ENCODE measurements at places on chromosomes 2 and 18.

DNA sequence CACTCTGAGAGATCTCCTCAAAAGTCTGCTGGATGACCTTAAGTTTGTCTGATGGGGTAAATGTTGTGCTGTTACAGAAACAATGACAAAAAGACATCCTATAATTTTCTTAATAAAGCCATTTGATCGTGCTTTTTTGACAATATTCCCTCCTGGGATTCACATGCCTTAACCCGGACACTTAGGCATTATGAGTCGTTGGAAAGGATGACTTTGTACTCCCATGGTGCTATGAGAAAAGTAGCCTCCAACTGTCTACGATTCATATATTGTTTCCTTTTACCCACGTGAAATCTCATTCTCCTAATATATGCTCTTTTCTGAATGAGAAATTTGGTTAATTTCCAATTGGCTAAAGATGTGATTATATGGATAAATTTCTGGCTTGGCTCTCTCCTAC, 6.1 kb upstream of the MPP4 start:
- no peak for DNase-seq

GRCh38 chr2:45654250-45654649, 2.8 kb downstream of the PRKCE start:
- no peak for DNase-seq

GRCh38 chr2:133748007-133748700, 179.9 kb upstream of the NCKAP5 start:
- DNase-seq = no peak

- no peak for DNase-seq
Observed at GRCh38 chr2:6181926-6182325, 489.7 kb downstream of the SOX11 start.

DNA sequence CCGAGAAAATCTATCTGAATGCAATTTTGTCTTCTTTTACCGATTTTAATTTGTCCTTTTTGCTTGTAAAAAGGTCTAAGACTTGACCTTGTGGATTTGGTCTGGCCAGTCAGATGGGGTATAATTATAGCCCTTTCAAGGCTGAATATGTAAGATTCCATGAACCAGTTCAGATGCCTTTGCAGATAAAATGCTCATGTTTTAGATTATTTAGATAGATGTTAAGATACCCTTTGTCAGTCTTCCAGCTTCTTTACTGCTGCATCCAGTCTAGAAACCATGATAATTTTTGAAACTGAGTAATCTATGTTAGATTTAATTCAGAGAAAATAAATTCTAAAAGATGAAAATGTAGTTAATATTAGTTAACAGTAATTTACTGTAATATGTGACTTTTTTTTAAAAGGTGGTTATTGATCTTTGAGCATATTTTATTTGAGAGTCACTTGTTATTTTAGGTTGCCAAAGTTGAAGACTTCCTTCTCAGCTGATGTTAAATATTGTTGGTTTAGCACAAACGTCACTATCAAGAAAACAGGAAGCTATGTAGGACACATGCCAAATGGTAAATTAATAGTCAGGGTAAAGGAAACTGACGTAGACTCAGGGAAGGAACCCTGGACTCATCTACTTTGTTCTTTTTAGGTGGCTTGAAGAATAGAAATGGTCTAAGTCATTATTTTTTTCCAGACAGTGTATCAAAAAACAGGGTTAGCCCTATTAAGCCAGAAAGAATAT, 29.8 kb downstream of the BABAM2 start:
- no peak for DNase-seq

- DNase-seq = no peak
Observed at GRCh38 chr2:234133004-234133403, 82.5 kb downstream of the SPP2 start.

DNA sequence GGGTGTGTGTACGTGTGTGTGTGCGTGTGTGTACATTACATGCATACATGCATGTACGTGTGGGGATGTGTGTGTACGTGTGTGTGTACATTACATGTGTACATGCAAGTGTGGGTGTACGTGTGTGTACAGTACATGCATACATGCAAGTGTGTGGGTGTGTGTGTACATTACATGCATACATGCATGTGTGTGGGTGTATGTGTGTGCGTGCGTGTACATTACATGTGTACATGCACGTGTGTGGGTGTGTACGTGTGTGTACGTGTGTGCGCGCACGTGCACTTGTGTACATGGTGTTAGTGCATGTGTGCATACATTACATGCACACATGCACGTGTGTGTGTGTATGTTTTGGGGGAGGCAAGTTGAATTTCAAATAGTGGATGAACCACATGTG, 300.6 kb downstream of the CELF4 start:
- DNase-seq = no peak

GRCh38 chr2:33051586-33052360, 105.0 kb downstream of the LTBP1 start:
- DNase-seq = no peak

DNA sequence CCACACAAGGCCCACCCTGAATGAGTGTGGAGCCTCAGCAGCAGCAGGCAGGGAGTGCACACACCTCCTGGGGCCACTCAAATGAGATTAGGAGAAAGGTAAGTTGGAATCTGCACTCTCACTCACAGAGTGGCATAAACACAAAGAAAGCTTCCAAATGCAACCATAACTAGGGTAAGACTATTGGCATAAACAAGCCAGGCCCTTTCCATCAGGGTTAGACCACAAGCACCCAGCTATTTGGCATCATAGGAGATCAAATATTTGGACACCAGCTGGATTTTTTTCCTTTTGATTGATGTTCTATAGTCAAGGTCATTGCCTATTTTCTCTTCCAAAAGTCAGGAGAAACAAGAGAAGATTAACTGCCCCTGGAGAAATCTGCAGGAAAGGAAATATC, 471.5 kb downstream of the TXNL1 start:
- DNase-seq = no peak

DNA sequence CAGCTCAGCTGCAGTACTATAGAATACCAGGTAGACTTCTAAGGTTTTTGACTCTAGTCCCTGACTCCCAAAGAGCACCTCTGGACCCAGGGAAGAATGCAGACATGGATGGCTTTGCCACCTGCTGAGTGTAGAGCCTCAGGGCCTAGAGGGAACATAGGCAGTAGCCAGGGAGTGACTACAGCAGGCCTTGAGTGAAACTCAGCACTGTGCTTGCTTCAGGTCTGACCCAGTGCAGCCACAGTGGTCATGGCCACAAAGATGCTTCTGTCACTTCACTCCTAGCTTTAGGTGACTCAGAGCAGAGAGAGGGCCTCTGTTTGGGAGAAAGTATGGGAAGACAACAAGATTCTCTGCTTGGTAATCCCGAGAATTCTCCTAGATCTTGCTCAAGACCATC, 162.2 kb upstream of the ITGA4 start:
- DNase-seq = no peak

- DNase-seq = no peak
Observed at GRCh38 chr18:62450175-62450545, 72.7 kb upstream of the ZCCHC2 start.

DNA sequence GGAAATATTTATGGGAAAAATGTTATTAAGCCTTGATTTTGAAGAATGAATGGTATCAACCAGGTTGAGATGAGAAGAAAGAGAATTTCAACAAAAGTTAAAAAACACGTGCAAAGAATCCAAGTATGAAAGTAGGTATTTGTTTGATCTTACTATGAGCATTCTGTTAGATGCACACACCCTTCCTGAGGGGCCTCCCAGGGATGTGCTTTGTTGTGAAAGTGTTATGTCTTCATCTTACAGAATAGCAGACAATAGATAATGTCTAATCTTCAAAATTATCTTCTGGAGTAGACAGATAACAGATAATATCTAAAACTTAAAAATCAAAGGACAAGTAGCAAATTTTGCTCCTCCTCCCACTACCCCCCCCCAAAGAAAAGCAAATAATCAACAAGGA, 155.2 kb upstream of the COL3A1 start:
- DNase-seq = no peak

DNA sequence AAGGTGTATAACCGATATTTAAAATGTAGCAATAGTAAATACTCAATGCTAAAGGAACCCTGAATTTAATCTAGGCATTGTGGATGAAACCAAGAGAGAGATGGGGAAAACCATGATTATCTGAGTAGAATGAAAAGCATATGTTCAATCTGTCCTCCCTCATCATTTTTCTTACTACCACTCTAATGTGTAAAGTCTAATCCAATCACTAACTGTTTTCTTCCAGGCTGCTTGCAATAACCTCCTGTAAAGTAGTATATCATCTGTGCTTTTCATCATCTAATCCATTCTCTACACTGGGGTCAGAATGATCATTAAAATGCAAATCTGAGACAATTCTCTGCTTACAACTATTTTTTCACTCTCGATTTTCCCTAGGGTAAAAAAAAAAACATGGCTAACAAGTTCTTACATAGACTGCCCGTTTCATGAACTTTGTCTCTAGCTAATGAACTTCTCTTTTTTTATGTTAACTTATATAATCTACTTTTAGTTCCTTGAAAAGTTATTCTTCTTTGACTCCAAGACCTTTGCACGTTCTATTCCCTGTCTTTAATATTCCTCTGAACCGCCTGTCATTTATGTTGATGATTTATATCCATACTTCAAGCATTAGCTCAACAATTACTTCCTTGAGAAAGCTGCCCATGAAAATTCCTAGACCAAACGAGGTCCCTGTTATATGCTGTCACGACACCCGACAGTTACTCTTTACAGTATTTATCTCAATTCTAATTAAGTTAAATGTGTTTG, 94.7 kb upstream of the SLC8A1 start:
- no peak for DNase-seq

DNA sequence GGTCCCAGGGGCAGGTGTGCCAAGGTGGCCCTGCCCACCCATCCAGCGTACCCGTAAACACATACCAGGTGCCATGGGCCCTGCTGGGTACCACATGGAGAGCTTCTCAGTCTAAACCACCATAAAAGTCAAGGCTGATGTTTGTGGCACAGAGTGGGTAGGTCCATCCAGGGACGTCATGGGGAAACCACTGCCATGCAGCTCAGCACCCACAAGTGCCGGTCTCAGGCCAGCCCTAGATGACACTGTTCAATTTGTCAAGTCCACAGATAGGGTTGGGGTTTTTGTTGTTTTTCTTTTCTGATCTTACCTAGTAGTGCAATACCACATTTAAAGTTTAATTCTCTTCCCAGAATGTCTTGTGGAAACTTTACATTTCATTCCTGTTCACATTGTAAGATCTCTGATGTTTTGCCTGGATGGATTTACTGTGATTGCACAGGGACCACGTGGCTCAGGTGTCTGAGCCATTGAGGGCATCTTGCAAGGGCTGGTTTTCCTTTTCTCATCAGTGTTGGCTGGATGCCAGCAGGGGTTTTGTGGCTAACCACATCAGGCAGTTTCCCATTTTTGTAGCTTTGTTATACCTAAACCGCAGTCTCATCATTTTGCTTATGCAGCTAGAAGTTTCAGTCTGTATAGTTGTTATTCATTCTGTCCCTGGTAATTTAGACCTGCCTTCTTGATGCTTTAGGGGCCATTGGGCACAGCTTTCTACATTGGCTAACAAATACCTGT, 64.7 kb downstream of the STK25 start:
- DNase-seq = no peak

DNA sequence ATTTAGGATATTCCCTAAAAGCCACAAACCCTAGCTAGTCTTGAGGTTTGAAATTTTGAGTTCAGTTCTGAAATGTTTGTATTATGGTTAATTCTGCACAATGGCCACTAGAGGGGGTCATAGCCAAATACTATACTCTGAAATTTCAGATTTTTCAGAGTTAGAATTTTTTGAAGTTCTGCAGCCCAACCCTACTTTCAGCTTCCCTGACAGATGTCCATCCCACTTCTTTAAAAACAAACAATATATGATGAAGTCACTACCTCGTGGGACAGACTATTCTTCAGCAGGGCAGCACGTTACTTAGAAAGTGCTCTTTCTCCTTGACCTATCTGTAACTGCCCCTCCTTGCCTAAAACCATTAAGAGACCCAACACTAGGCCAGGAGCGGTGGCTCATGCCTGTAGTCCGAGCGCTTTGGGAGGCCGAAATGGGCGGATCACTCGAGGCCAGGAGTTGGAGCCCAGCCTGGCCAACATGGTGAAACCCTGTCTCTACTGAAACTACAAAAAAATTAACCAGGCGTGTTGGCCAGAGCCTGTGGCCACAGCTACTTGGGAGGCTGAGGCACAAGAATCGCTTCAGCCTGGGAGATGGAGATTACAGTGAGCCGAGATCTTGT, 48.2 kb upstream of the PAPOLG start:
- no peak for DNase-seq

GRCh38 chr2:112832841-112833638, 3.5 kb downstream of the IL1B start:
- no peak for DNase-seq

- DNase-seq = no peak
Observed at GRCh38 chr2:174593574-174594203, 3.9 kb downstream of the WIPF1 start.

DNA sequence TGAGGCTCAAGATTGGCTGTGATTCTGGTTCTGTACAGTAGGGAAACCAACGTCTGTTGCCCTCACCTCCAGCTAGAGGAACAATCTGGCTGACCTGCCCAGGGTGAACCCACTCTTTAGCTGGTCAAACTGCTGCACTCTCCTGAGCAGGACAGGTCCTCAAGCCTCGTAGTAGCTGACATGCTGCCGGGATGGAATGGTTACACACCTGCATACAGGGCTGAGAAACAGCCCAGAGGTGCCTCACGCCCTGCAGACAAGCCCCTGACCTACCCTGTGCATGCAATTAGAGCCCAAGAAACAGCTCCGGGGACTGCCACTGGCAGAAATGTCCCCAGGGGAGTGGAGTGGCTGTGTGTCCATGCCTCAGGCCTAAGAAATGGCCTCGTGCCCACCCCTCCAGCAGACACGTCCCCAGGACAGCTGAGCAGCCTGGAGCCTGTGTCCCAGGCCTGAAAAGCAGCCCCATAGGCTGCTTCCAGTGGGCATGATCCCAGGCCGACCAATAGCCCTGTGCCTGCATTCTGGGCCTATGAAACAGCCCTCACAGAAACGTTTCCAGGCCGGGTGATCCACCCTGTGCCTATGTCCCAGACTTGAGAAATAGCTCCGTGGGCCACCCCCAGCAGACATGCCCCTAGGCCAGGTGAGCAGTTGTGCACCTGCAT, 25.4 kb downstream of the BOLL start:
- DNase-seq = no peak

DNA sequence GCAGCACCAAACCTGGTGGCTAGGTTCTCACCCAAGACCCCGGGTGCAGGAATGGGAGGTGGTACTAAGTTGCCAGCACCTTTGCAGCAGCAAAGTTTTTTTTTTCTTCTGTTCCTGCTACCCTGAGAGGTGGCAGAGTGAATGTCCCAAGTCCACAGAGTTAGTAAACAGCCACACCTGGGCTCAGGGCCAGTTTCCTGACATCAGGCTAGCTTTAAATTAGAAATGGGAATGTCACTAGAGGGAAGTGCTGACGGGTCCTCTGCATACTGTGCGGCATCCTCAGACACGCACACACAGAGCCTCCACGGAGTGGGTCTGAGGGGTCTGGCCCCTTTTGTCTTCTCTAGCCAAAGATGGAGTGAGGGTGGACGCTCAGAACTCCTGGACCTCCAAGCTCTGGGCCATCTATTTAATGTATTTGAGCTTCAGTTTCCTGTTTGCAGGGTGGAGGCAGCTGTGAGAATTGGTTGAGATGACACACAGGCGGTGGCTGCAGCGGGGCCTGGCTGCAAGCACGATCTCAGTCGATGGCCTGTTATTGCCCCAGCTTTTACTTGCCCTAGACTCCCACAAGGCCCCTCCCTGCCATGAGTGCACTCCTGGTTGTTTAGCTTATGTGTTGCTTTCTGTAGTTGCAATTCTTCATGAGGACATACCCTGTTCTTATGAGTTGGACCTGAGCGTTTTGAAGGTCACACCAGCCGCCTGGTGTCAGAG, 751.4 kb upstream of the HS6ST1 start:
- DNase-seq = no peak

GRCh38 chr18:42654556-42654955, 460.9 kb downstream of the RIT2 start:
- DNase-seq = no peak

- no peak for DNase-seq
Observed at GRCh38 chr2:211333377-211333776, 777.0 kb downstream of the CPS1 start.
